Sigmoid colon (tissue), 7 donors: ENCODE measurements at places on chromosomes 2 and 18. TPM values are rescaled to one million over a fixed set of nuclear protein-coding genes. Genes with fewer than 3 reads are reported as not detected.

IL36RN gene
- not detected for total RNA-seq

RAB27B gene
- total RNA-seq, result 0.55 TPM

SLC9A4 gene
- not detected for total RNA-seq

DNA sequence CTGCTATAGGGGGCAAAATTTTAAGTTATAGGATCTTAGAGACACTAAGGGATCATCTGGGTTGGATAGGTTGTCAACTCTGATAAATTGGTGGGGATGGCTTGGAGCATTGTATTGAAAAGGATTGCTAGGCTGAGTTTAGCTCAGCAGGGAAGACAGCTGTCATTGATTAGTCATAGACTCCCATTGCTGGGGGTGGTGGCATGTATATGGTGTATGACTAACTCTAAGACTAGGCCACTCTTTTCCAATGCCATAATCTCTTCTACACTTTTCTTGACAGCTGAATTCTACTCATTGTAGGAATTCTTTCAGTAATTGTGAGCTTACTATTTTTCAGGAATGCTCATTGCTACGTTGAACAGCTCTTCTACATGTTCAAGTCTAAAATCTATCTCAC, 81.3 kb upstream of the PELI1 start:
- DNase-seq, result no peak
- H3K36me3 ChIP-seq, result no peaks in the 10 kb centered on the region
- no peaks in the 10 kb centered on the region for H3K27me3 ChIP-seq

DNA sequence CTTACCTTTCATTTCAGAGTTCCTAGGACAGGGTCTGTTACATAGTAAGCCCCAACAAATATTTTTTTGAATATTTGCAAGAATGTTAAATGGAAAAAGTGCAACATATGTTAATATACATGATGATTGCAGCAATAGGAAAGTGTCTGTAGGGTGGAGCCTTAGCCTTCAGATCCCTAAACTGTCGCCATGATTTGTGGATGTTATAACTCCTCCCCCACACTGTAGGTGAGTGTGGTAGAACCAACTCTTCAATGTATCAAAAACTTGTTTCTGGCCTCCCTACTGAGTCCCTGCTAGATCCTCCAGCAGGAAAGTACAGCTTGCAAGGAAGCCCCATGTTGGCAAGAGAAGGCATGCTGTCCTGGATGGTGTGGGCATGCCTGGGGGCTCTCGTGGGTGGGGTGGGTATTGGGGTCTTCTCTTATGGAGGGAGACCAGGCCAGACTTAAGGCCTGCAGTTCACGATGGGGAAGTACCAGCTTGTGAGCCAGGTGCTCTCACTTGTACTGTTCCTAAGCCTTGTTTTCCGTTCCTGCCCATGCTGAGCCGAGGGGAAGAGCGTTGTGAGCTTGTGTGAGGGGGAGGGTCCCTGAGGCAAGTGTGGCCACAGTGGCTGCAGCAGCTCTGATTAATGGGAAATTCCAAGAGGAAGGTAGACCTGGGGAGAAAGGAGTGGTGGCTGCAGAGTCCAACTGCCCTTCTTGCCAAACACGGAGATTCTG, 11.4 kb downstream of the FHOD3 start:
- H3K4me3 ChIP-seq, result no peak overlapping the region
- no peaks in the 10 kb centered on the region for H3K36me3 ChIP-seq
- DNase-seq, result no peak
- H3K27ac ChIP-seq, result no peak overlapping the region
- no peaks in the 10 kb centered on the region for H3K27me3 ChIP-seq
- H3K4me1 ChIP-seq, result no peaks in the 10 kb centered on the region

DNA sequence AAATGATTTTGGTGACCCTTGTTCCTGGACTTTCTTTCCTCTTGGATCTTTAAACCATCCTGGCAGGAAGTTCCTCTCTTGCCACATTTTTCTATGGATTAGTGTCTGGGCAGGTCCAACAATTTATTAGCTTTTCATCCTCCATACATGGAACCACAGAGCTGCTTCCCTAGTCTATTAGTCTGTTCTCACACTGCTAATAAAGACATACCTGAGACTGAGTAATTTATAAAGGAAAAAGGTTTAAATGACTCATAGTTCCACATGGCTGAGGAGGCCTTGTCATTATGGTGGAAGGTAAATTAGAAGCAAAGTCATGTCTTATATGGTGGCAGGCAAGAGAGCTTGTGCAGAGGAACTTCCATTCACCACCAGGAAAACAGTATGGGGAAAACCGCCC, 122.9 kb downstream of the DDX1 start:
- H3K27ac ChIP-seq, result no peak overlapping the region
- no peak overlapping the region for H3K4me3 ChIP-seq
- H3K27me3 ChIP-seq, result no peaks in the 10 kb centered on the region
- DNase-seq, result no peak
- H3K36me3 ChIP-seq, result no peaks in the 10 kb centered on the region

- no peaks in the 10 kb centered on the region for H3K4me1 ChIP-seq
- no peaks in the 10 kb centered on the region for H3K27me3 ChIP-seq
- H3K36me3 ChIP-seq, result no peaks in the 10 kb centered on the region
- no peak for DNase-seq
Observed at GRCh38 chr2:88117973-88118372, 9.9 kb downstream of the FABP1 start.

- peaks cover 60% of the 10 kb centered on the region for H3K4me1 ChIP-seq
- DNase-seq, result no peak
Observed at GRCh38 chr2:235640377-235640776, 146.5 kb downstream of the AGAP1 start.
